ENCODE measurements at places on chromosomes 3 and 15.

DNA sequence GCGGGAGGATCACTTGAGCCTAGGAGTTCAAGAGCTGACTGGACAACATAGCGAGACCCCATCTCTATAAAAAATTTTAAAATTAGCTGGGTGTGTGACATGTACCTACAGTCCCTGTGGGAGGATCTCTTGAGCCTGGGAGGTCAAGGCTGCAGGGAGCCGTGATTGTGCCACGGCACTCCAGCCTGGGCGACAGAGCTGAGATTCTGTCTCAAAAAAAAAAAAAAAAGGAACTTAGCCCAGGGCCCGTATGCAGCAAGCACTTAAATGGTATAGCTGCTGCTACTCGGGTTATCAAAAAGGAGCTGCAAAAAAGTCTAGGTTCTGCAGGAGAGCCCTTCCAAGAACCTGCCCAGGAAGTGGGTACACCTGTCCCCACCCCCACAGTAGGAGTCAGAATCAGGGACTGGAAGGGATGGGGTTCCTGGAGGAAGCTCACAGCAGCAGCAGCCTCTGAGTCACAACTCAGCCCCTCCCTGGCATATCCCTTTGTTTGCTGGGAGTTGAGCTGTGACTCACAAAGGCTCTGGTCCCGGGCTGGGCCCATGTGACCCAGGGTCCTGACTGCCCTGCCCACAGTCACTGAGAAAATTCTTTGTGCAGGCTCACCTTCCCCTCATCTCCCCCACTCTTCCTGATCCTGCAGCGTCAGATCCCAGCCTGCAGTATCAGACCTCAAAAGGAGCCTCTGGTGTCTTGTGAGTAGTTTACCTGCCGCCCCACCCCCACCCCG, at the start of gene SPATA12:
Gene SPATA12 (plus strand): TSS at position 576 of the 733 bp plus-strand sequence. CDS start 13,031 bp downstream, outside the sequence.
- peak; percentile 95 for DNase-seq

GRCh38 chr3:154251610-154252009, 72.7 kb downstream of the DHX36 start:
- DNase-seq, result no peak

- no peak for DNase-seq
These were observed 225 bp downstream of the RHOA start for GRCh38 chr3:49411535-49411967.

- no peak for DNase-seq
These were observed 34.9 kb upstream of the UMPS start for GRCh38 chr3:124695369-124695768.

GRCh38 chr3:126758882-126759281, 54.8 kb downstream of the CHCHD6 start:
- no peak for DNase-seq

DNA sequence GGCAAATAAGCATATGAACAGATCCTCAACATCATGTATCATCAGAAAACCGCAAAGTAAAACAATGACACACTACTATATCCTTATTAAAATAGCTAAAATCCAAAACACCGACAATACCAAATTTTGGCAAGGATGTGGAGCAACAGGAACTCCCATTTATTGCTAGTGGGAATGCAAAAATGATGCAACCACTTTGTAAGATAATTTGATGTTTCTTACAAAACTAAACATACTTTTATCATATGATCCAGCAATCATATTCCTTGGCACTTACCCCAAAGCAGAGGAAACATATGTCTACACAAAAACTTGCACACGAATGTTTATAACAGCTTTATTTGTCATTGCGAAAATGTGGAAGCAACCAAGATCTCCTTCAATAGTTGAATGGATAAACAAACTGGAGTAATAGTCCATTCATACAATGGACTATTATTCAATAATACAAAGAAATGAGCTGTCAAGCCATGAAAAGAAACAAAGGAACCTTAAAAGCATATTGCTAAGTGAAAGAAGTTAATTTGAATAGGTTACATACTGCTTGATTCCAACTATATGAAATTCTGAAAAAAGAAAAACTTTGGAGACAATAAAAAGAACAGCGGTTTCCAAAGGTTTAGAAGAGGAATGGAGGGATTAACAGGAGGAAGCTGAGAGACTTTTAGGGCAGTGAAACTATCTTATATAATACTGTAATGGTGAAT, 172.0 kb downstream of the VPS13C start:
- DNase-seq, result no peak

DNA sequence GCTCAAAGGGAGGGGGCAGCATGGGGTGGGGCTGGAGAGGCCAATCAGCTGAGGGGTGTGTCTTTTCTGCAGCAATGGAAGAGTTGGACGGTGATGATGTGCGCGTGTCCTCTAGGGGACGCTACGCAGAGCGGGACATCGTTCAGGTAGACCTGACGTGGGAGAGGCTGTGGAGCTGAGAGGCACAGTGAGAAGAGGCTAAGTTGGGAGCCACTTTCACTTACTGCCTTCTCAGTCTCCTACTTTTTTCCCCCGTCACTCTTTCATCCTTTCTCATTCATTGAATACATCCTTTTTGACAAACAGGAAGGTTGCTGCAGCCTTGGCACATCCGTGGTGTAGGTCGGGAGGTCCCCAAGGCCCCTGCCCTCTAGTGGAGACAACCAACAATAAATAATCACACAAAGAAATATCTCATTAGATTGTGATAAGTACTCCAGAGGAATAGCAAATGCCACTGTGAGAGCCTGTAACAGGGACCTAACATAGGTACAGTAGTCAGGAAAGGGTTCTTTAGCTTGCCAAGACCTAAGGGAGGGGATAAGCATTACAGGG, 4.4 kb upstream of the BRPF1 start:
- peak; percentile 33 for DNase-seq

GRCh38 chr15:67190813-67191212, 63.6 kb downstream of the AAGAB start:
- DNase-seq, result no peak

- no peak for DNase-seq
These were observed 221.8 kb downstream of the SNRPN start for GRCh38 chr15:25176616-25176923.

All from dermis blood vessel endothelial cell (primary cell).